ENCODE measurements at places on chromosomes 7 and 10. TPM values are rescaled to one million over a fixed set of nuclear protein-coding genes. Genes with fewer than 3 reads are reported as not detected.

GRCh38 chr10:14659626-14660196 lies 115.0 kb downstream of the FAM107B start:
- no peak for DNase-seq

Gene CC2D2B
- total RNA-seq = not detected

Gene C10orf53
- total RNA-seq = not detected

DNA sequence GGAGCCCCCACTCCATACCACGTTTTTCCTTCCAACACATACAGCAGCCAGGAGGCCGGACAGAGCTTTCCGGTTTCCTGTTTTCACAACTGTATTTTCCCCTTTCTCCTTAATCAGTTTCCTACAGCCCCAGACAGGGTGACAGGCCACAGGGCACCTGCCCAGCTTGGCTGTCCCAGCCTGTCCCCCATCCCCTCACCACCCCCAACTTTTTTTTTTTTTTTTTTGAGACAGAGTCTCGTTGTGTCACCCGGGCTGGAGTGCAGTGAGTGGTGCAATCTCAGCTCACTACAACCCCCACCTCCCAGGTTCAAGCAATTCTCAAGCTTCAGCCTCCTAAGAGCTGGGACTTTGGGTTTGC lies 10.3 kb upstream of the HSPB1 start:
- no peak for DNase-seq

- DNase-seq = no peak
Observed at GRCh38 chr7:109094-109493, 83.3 kb upstream of the FAM20C start.

DNA sequence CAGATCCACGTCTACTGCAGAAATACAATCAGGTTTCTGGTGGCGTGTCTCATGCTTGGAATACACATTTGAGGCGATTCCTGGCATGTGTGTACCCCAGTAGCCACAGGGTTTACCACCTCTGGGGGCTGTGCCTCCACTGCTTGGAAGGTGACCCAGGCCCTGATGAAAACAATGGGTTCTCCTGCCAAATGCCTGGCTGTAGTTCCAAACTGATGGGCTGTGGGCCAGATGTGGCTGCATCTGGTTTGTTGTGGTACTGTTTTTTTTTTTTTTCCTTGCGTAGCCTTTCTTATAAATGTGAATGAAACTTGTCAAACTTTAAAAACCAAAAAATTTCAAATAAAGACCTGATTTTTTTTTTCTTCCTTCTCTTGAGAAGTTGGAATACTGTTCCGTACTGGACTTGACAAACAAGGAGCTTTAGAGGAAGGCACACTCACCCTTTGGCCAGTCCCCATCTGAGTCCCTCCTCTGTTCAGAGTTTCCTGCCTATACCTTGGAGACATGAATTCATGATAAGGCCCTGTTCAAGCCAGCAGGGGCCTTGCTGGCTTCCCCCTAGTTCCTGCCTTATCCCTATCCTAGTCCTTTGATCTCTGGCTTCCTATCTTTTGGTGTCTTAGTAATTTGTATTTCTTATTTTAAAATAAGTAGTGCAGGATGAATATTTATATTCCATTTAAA lies 217.1 kb downstream of the PHTF2 start:
- DNase-seq = no peak

- no peak for DNase-seq
Observed at GRCh38 chr7:21054427-21055112, 267.9 kb upstream of the SP8 start.

- DNase-seq = no peak
Observed at GRCh38 chr7:141944811-141945210, 2.0 kb downstream of the CLEC5A start.

Gene LEP
- total RNA-seq = 70.7 TPM

DNA sequence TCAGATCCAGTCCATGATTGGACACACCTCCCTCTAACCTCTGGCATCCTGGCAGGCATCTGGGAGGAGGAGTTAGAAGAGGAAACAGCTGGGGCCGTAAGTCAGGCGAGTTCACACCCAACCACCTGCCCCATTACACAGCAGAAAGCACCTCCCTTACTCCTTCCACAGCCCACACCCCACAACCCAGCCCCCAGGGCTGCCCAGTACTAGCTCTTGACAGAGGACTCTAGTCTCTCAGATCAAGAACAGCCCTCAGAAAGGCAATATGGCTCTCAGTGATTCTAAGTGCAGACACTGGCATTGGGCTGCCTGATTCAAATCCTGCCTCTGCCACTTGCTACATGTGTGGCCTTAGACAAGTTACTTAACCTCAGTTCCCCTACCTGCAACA lies 34.1 kb downstream of the KCNMA1 start:
- no peak for DNase-seq

DNA sequence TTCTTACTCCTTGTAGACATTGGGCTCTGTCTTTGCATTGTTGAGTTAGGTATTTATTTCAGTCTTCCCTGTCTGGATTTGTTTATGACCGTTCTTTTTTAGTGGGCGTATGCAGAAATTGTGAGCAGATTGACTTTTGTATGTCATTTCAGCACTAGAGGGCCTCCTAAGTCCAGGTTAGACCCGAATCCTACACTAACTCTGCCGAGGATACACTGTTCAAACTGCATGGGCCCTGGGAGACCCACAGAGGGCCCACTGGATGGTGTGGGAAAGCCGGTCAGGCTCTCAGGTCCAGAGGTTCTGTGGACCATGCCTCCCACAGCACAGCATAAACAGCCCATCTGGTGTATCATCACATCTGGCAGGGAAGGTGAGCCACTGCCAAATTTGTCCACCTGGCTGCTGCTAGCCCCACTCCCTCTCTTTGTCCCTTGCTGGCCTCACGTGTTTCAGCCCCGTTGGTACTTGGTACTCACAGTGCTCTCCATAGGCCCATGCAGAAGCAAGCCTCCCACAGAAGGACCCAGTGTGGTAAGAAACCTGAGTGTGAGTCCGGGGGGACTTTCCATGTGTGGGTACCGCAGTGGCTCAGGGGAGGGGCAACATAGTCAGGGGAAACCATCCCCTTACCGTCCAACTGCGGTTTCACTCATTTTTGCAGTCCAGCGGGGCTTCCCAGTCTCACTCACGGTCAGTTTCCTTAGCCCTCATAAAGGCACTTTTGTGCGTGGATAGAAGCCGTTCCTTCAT lies 112.8 kb downstream of the APBB1IP start:
- no peak for DNase-seq

GRCh38 chr7:116265881-116266280 lies 55.5 kb downstream of the TES start:
- no peak for DNase-seq

DNA sequence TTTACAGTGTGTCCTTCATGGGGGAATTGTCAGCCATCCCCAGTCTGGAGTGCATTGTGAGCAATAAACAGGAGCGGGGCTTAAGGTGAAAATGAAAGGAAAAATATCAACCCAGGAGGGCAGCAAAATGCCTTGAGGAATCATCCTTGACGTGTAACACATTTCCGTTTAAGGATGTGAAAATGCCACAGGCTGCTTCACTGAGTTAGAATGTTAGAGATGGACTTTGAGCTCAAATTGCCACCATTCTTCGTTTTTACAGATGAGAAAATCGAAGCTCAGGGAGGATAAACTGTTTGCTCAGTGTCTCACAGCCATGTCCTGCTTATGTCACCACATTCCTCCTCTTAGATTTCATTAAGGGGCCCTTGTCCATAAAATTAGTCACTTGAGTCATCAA lies 23.1 kb downstream of the SORCS3 start:
- DNase-seq = no peak

Gene SH2D4B
- not detected for total RNA-seq

- DNase-seq = no peak
Observed at GRCh38 chr7:145053781-145054180, 217.9 kb upstream of the TPK1 start.

- DNase-seq = peak; percentile 86
Observed at GRCh38 chr7:155298834-155299534, 1.3 kb downstream of the INSIG1 start.

DNA sequence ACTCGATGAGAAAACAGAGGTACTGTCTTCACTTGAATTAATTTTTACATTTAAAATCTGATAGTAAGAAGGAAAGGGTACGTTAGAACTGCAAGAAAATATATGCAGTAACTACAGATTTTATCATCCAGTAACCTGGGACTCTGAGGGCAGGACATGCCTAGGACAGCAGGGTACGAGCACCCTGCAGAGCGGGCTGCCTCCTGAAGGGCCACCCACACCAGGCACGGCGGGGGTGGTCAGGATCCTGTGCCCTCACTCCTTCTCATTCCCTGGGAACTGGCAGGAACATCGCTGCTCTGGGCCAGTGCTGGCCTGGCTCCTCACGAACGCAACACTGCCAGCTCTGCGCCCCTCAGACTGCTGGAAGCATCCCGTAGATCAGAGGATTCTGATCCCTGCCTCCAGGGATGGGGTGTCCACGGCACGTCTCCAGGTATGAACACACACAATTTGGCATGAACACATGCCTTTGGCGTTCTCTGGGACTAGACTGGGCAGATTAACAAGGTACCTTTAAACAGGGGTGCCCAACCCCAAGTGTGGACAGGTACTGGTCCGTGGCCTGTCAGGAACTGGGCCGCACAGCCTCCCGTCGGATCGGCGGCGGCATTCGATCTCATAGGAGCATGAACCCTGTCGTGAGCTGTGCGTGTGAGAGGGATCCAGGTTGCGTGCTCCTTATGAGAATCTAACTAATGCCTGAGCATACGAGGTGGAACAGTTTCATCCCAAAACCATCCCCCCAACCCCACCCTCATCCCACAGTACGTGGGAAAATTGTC lies 99.3 kb upstream of the FAM20C start:
- no peak for DNase-seq

Gene PIK3CG
- 3.1 TPM for total RNA-seq

Gene CNTNAP2
- not detected for total RNA-seq

GRCh38 chr7:50149369-50149768 lies 56.3 kb upstream of the ZPBP start:
- DNase-seq = no peak

DNA sequence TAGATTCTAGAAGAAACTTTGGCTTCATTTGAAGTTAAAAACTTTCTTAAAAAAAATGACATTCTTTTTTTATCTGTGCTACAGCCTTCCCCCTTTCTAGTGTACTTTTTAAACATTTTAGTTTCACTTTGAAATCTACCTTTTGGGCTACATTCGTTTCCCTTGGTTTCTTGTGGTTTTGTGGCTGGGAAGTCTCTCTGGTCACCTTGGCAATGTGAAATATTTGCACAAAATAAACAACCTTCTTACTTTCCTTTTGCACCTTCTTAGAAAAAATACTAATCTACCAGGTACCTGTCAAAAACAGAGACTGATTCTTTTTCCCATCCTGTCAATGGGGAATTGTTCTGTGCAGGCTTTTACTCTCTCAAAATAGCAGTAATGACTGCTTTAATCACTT lies 350.2 kb downstream of the GATA3 start:
- no peak for DNase-seq

GRCh38 chr10:133267293-133267692 lies 9.4 kb downstream of the ADAM8 start:
- DNase-seq = no peak

DNA sequence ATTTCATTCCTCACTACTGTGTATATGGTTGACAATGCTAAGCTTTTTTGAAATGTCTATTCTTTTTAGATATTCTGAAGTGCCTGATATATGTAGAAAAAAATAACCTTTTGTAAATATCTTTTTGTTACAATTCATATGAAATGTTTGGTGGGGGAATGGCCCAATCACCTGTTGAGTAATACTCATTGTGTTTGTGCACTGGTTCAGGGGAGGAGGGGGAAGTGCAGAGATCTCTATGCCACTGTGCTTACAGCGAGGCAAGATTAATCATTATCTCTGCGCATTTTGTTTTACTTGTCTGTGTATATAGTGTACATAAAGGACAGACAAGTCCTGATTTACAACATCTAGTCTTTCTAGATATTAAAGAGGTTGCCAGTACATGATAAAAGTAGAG lies 25.2 kb downstream of the NUP42 start:
- no peak for DNase-seq

Gene IFIT1B
- total RNA-seq = not detected

GRCh38 chr7:139232904-139233303 lies 1.9 kb downstream of the UBN2 start:
- no peak for DNase-seq

- DNase-seq = no peak
Observed at GRCh38 chr7:155860840-155861479, 48.7 kb upstream of the SHH start.

GRCh38 chr7:143905509-143905908 lies 3.5 kb upstream of the TCAF1 start:
- no peak for DNase-seq

Gene PITX3
- total RNA-seq = not detected

DNA sequence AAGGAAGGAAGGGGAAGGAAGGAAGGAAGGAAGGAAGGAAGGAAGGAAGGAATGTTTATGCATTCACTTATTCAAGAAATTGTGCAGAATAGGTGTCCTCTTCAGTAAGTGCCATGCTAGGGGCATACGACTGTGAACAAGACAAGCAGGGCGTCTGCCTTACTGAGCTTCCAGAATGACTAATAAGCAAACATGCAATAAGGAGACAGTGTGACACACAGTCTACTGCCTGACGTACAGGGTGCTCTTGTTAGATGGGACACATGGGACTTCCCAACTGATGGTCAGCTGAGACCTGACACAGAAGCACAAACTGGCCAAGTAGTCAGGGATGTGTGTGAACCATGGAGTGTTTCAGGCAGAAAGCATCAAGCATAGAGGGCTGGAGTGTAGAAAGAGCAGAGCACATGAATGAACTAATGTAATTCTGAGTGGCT lies 18.2 kb downstream of the DNAJC12 start:
- no peak for DNase-seq

Gene UCN3
- total RNA-seq = not detected

Gene DPP6
- 1.7 TPM for total RNA-seq

DNA sequence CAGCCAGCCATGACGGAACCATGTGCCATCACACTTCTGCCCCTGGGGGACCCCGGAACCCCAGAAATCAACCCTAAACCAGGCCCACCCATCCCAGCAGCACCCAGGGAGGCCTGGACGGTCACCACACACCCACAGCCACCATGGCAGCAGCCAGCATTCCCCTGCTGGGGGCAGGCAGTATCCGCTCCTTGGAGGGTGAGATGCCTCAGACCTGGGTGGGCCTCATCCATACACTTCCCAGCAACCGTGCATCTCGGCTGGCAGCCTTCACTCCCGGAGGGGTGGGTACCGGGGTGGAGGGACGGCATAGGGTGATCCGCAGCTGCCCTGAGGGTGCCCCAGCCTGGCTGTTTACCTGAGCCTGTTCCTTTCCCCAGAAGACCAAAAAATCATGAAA lies 69.1 kb upstream of the FAM20C start:
- no peak for DNase-seq

Gene PDE6C
- total RNA-seq = not detected

All from tibial nerve (tissue), 4 donors.